ENCODE measurements at places on chromosomes 7 and 10.

GRCh38 chr7:1054861-1055450, 10.6 kb downstream of the GPR146 start:
- DNase-seq = no peak

DNA sequence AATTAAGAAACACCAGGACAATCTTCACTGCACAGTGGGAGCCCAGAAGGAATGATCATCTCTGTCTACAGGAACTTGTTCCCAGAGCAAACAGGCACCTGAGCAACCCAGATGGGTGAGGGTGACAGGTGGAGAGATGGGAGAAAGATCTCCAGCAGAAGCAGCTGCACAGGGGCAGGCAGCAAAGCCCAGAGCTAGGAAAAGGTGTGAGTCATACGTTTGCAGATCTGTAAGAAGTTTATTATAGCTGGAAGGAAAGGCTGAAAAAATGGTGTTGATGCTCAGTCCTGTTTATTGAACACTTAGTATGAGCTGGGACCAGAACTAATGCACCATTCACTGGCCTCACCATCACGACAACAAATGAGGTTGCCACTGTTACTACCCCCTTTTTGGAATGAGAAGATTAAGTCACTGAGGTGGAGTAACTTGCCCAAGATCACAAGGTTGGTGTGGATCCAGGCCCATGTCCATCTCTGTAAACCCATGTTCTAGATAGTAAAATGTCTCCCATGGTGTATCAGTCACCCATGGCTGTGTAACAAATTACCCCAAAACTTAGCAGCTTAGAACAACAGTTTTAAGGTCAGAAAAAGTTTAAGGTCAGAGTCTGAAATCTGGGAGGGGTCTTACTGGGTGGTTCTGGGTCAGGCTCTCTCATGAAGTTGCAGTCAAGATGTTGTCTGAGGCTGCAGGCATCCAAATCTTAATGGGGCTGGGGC, 506.9 kb downstream of the RPS24 start:
- DNase-seq = no peak

- no peak for DNase-seq
Measured at GRCh38 chr7:28389504-28390395, 22.6 kb upstream of the CREB5 start.

DNA sequence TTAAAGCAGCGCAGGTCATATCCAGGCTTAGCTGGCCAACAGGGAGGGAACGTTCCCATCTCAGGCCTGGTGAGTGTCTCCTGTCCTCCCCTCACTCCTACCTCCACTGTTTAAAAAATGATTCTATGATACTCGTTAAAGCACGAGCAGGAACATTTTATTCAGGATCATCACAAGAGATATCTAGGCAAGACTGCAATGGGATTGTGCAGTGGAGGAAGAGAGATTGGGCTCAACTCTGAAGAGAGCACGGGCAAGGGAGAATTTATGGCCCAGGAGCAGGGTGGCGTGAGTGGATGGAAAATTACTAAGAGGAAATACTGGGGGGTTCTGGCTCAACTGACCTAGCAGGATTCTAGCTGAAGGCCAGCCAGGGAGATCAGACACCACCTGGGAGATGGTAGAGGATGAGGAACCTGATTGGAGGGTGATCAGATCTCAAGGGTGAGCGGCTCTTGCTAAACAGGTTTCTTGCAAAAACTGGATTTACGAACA, 9.0 kb upstream of the HSPB1 start:
- no peak for DNase-seq

GRCh38 chr10:38146579-38147333, 52.6 kb downstream of the ZNF37A start:
- no peak for DNase-seq

DNA sequence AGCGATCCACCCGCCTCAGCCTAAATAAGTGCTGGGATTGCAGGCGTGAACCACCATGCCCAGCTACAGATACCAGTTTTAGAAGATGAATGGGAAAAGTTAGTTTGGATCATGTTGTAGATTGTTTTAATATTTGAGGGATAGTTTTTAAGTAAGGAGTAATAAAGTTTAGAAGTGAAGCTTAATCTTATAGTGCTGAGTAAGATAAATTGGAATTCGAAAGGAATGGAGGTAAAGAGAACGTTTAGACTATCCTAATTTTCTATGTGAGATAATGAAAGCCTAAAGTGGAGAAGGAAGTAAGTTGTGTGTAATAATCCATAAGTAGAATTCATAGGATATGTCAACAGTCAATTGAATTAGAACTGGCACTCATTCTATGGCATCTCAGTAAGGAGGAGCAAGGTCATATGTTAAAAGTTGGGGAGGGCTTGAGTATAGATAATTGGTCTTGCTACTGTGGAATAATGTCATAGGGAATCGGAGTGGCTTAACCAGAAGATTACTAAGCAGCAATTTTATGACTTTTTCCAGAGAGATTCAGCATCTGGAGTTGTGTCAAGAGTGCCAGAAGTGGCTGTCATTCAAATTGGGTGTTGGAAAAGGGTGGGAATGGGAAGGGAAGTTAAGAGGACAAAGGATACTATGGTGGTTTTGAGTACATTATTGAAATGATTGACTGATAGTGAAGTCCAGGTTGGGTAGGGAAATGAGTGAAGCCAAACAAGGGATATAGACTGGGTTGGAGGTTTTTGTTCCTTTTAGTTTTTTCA, 12.1 kb downstream of the TAX1BP1 start:
- no peak for DNase-seq

DNA sequence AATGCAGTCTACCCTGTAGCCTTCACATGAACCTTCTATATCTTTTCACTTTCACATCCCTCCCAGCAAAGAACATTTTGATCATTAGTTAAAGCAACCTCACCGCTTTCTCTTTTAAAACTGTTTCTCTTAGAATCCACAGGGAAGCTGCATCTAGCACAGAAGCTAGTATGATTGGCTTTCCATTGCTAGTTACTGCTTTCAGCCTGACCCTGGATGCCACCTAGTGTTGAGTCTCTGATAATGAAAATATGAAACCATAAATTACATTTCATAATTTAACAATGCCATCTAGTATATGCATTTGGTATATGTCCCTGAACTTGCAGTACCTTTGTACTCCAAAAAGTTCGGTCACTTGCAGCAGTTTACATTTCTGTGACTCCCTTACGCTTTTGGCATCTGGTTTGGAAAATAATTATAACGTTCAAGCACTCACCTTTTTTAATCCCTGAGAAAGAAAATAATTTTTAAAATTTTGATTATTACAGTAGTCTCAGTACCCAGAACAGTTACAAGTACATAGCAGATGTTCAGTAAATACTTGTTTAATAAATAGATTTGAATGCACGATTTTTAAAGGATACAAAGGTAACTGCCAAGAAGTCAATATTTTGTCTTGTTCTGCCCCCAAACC, 22.7 kb downstream of the CISD1 start:
- DNase-seq = no peak

DNA sequence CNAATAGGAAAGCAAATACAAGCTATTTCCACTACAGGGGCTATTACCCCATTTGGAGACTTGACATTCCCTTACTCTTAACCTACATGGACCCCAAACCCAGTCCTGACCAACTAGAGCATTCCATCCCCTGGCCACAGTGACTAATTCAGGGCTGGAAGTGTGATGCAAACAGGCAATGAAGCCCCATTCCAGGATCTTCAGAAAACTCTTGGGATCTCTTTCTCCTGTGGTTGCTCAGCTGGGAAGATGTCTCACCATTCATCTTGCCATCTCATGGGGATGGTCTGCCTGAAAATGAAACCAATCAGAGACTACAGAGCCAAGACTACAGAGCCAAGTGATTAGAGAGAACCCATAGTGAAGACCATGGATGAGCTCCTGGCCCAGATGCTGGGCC, 206.2 kb downstream of the ZNF365 start:
- DNase-seq = no peak

DNA sequence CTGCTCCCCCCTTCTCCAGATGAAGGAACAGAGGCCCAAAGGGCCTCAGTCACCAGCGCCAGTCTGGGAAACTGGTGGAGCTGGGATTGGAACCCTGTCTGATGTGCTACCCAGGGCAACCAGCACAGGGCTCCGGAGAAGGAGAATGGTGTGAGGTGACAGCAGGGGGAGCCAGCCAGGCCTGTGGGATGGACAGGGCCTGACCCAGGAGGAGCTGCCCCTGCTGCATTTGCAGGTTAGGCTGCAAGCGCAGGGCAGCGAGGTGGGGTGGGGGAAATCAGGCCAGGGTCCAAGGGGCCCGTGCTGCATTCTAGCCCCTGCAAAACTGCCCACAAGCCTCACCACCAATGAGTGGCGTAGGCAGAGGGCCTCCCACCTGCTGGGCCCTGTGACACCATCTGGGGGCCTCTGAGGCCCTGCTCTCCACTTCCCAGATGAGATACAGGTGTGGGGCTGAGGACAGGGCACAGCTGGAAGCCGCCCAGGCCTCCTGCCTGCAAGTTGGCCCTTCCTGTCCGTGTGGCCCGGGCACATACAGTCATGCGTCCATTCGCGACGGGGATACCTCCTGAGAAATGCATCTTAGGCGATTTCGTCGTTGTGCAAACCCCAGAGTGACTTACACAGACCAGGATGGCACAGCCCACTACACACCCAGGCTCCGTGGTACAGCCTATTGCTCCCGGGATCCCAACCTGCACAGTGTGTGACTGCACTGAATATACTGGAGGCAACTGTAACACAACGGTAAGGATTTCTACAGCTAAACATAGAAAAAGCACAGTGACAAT, 45.3 kb downstream of the RASGEF1A start:
- no peak for DNase-seq

DNA sequence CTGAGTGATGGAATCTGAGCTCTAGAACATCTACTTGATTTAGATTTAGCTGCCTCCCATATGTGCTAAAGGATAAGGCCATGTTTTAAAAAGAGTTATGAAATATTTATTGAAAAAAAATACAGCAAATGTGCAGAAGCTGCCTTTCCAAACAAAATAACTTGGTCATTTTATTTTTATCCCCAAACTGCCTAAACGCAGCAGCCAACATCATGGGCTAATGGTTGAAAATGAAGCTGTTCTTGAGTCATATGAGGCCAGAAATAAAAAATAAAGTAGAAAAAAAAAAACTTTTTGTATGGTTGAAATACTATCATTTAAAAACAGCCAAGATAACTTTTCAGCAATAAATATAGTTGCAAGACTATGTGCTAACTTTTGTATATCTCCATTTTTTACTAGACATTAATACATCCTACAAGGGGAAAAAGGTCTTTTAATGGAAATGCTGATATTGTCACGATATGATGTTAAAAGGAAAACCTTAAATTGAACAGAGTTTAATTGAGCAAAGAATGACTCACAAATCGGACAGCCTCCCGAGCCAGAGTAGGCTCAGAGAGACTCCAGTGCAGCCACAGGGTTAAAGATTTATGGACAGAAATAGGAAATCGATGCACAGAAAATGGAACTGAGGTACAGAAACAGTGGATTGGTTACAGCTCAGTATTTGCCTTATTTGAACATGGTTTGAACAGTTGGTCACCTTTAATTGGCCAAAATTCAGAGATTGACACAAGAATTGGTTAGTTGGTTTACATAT, 305.8 kb downstream of the MDFIC start:
- DNase-seq = no peak

DNA sequence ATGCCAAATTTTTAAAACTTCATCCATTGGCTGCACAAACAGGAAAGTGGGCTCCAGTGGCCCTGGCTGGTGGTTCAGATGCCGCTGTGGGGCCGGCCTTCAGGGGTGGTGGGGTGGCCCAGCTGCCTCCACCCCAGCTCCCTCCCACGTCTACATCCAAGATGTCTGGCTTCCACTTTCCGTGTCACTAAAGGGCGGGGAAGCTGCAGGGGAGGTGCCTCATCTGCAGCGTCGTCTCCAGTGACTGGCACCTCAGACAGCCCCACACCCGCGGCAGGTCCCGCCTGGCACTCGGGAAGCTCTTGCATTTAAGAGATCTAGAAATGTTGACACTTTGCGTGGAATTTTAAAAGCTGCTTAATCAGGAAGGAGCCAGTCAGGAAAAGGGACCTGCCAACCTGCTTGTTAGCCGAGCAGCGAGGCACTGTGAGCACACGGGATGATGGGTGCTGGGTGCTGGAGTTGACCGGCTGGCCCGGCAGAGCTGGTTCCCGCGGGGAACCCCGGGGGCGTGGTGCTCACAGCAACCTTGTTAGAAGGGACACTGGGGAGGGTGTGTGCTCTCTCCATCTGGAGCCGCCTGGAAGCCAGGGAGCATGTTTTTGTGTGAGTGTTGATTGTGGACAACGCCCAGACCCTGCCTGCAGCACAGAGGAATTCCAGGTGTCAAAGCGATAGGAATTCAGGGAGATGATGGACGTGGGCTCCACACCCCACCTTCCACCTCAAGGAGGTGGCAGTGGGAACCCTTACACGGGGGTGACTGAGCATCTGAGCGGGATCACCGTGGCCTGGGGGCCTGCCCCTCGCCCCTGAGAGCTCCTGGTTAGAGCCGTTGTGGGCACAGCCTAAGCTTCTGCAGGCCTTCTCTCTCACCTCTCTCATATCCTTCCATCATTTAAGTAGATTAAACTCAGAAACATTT, 320.5 kb downstream of the PTPRN2 start:
- no peak for DNase-seq

- DNase-seq = no peak
Measured at GRCh38 chr7:96861-97260, 95.5 kb upstream of the FAM20C start.

GRCh38 chr10:128854204-128854603, 612.8 kb upstream of the MGMT start:
- DNase-seq = no peak

GRCh38 chr10:93186653-93187052, 113.0 kb downstream of the CYP26A1 start:
- no peak for DNase-seq

GRCh38 chr7:155980841-155981240, 168.6 kb upstream of the SHH start:
- DNase-seq = no peak

DNA sequence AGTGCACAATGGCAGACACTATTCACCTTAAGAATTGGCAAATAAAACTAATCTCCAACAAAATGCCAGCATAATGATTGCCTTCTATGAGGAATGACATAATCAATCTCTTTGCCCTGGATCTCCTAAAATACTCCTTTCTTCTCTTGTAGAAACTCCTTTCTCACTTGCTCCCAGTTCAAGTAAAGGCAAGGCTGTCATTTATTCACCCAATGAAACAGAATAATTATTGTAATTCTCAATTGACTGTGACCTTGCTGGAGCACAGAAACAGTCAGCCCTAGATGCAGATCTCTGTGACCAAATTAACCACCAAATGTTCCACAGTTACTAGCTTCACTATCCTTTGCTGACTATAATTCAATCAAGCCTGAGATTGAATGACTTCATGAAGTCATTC, 99.3 kb downstream of the SEMA3C start:
- DNase-seq = no peak

DNA sequence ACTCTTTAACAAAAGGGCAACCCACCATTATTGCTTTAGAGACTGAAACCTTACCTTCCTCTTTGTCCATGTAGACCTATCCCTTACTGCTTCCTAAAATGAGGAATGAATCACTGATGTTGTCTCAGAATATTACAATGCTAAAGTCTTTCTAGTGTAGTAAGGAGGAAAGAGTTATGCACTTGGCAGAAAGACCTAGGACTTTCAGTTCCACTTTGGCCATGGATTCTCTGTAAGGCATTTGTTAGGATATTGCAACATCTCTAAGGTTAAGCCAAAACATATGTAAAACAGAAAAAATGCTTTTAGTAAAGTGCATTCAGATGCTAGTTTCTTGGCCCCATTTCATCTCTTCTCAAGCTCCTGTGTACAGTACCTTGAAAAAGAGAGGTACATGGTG, 230.9 kb downstream of the PARD3 start:
- DNase-seq = peak; percentile 87

All from skeletal muscle cell (primary cell).